ENCODE measurements at places on chromosomes 16 and 17.

GRCh38 chr17:35713069-35713728 is 18.2 kb upstream of the RASL10B start:
- DNase-seq: peak; percentile 82

- peak; percentile 27 for DNase-seq
These were observed 199.5 kb upstream of the PMFBP1 start for GRCh38 chr16:72371307-72372086.

DNA sequence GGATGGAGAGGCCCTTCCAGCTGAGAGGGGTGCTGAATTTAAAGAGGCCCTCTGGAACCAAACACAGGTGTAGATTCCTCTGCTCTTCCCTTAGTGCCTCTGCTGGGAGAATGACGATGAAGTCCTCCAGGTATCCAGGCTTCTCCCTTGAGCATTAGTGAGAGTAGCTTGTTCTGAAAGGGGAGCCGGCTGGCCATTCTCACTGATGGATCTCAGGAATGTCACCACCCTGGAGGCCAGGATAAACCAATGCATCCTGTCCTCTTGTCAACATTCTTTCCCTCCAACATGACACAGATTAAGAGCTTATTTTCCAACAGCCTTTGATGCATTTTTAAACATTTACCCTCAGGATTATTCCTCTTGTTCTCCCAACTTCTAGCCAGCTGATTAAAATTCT is 325.5 kb downstream of the CA10 start:
- no peak for DNase-seq

GRCh38 chr17:75146592-75146991 is 7.7 kb downstream of the JPT1 start:
- no peak for DNase-seq

GRCh38 chr16:62816971-62817519 is 780.8 kb upstream of the CDH8 start:
- DNase-seq: no peak

GRCh38 chr17:42879596-42879985 is 21.0 kb upstream of the G6PC1 start:
- DNase-seq: peak; percentile 17

GRCh38 chr17:49316889-49317675 is 45.0 kb downstream of the ZNF652 start:
- no peak for DNase-seq

All from brain microvascular endothelial cell (primary cell).